Renal cortex interstitium (tissue), 15 donors: ENCODE measurements at places on chromosomes 4 and X. TPM values are rescaled to one million over a fixed set of nuclear protein-coding genes. Genes with fewer than 3 reads are reported as not detected.

TMEM255A gene
- polyA plus RNA-seq: 0.27 TPM

SATL1 gene
- polyA plus RNA-seq: 0.55 TPM

RBM47 gene
- polyA plus RNA-seq: 87.4 TPM

FAM236B gene
- not detected for polyA plus RNA-seq

CLNK gene
- 1.5 TPM for polyA plus RNA-seq

HTR2C gene
- 0.81 TPM for polyA plus RNA-seq
